C1 segment of cervical spinal cord (tissue), 14 donors: ENCODE measurements at places on chromosomes 1 and 21.

GRCh38 chr21:39313042-39313570 lies 326 bp downstream of the BRWD1 start:
- no peak for DNase-seq

- DNase-seq: no peak
Measured at GRCh38 chr1:223227486-223228196, 84.6 kb upstream of the TLR5 start.

DNA sequence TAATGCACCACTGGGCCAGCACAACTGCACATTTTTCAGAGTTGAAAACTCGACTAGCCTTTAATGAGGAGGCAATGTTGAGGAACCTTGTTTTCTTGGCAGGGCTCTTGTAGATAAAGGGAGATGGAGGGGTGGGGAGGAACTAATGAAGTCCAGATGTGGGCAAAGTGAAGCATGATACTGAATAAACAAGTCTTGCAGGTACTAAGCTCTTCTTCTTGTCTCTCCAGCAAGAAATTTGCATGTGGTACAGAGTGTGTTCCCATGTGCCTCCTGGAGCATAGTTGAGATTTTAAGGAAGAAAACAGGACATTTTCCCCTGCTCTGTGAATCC lies 47.0 kb downstream of the PLPP3 start:
- DNase-seq: no peak

DNA sequence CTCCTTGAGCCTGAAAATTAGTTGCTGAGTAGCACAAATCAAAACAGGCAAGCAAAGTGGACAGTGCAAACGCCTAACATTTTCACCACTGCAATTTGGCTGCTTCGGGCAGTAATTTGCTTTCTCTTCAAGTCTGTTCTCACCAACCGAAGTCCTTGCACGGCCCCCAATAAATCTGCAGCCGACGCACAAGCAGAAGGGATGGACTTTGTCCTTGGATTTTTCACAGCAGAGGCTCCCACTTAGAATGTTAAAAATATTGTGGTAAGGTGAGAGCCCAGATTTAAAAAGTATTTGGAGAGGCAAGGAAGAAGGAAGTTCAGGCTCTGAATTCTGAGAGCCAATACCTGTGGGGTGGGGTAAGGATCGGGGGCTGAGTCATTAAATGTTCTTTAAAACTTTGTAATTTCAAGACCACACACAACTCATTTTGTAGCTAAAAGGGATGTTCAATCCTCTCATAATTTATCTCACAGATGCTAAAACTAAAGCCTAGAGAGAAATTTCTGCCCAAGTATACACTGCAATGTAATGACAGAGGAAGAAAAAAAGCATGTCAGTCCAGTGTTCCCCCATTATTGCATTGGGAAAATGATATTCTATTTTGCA lies 6.2 kb downstream of the CD247 start:
- DNase-seq: no peak

DNA sequence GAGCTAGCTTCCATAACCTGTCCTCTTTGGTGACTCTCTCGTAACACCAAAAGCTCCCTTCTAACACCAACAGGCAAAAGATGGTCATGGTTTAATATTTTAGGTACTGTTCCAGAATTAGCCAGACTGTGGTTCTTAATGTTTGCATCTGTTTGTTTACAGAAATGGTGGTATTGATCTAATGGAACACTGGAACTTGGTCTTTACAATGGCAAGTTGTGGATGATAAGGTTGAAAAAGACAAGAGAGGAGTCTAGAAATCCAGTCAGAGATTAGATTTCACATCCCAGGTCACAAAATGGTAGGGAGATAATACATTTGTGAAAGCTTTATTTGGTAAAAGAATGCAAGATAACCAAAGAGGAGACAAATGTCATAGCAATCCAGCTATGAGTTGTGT lies 293.1 kb downstream of the SMYD3 start:
- DNase-seq: no peak

DNA sequence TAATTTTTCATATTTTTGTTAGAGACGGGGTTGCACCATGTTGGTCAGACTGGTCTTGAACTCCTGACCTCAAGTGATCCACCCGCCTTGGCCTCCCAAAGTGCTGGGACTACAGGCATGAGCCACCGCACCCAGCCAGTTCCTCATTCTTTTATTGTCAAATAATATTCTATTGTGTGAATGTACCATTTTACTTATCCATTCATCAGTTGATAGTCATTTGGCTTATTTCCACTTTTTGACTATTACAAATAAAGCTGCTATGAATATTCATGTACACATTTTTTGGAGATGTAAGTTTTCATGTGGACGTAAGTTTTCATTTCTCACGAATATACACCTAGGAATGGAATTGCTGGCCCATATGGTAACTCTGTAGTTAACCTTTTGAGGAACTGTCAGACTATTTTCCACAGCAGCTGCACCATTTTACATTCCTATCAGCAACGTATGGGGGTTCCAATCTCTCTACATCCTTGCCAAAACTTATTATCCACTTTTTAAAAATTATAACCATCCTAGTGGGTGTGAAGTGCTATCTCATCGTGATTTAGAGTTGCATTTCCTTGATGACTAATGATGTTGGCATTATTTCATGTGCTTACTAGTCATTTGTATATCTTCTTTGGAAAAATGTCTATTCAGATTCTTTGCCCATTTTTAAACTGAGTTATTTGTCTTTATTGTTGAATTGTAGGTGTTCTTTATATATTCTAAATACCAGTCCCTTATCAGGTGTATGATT lies 12.7 kb downstream of the PACC1 start:
- no peak for DNase-seq
